ENCODE measurements at places on chromosomes 12 and 14.

- no peak for DNase-seq
These were observed 1421.0 kb upstream of the FLRT2 start for GRCh38 chr14:84108746-84109457.

DNA sequence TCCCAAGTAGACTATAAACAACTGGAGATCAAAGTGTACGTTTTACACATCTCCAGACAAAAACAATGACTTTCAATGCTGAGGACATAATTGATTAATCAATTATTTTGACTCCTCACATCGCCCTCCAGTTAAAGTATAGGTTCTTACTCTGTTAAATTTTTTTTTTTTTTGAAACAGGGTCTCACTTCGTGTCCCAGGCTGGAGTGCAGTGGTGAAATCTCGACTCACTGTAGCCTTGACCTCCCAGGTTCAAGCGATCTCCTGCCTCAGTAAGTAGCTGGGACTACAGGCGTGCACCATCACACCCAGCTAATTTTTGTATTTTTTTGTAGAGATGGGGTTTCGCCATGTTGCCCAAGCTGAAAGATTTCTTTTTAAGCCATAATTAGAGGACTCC lies 938 bp upstream of the CCNB1IP1 start:
- no peak for DNase-seq

GRCh38 chr14:61126603-61127498 lies 145.8 kb downstream of the SLC38A6 start:
- DNase-seq = no peak

GRCh38 chr14:82251494-82251893 lies 717.8 kb upstream of the SEL1L start:
- DNase-seq = no peak

GRCh38 chr12:96015672-96016071 lies 19.5 kb upstream of the HAL start:
- DNase-seq = no peak

DNA sequence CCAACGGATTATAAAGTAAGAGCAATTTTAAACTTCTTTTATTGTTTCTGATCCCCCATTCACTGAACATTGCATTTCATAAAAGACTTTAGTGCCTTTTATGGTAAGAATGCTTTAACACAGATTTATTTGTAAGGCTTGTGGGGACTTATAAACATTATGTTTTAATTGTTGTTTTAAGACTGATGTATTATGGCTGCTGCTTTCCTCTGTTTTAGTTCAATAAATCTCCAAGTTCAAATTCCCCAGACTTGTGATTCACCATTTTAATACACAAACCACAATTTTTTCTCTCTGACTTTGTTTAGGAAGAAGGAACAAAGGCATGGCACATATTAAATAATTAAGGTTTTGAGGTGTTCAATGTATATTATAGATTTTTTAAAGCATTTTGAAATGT lies 753.3 kb downstream of the SLC6A15 start:
- DNase-seq = no peak

DNA sequence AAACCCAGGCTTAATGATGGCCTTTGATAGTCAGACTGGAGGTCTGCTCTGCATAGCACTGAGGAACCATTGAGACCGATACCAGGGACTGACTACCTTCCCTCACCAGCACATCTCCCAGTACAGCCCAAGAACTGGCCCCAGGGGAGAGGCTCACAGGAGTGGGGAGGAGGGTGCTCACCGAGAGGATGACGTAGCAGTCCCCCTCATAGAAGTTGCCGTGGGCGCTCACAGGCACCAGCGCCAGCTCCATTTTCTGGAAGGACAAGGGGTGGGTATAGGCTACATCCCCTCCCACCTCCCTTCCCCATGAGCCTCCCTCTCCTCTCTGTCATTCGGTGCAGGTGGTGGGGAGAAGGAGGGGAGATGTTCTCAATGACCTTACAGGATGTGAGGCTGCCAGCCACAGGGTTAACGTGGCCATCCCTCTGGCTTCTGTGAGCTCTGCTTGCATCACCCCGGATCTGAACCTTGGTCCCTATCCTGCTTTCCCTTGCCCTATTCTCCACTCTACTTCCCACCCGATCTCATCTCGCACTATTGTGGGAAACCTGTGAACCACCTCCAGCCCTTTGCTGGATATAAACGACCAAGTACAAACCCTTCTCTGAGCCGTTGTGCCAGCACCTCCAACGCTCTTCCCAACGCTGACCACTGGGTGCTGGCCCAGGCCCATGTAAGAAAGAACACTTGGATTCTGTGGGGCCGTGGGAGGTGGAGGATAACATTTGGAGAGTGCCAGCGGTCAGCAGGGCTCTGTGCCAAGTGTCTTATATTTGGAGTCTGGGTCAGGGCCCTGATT lies 4.4 kb downstream of the AVIL start:
- no peak for DNase-seq

DNA sequence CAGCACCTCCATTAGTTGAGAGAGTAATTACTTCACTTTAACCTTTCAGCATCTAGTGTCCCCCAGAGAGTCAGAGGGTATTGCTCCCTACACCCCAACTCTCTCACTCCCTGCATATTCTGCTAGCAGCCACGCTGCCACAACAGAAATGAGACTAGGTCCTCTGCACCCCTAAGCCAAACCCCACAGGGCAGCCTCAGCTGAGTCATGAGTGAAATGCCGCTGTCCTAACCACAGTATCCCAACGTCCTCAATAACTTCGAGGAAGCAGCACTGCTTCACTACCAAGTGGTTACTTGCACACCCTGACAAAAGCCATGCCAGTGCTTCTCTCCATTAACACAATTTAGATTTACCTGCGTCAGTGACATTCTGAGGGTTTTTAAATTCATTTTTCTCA lies 6.9 kb upstream of the LYZ start:
- DNase-seq = no peak

GRCh38 chr12:57838594-57839302 lies 7.8 kb downstream of the CTDSP2 start:
- no peak for DNase-seq

DNA sequence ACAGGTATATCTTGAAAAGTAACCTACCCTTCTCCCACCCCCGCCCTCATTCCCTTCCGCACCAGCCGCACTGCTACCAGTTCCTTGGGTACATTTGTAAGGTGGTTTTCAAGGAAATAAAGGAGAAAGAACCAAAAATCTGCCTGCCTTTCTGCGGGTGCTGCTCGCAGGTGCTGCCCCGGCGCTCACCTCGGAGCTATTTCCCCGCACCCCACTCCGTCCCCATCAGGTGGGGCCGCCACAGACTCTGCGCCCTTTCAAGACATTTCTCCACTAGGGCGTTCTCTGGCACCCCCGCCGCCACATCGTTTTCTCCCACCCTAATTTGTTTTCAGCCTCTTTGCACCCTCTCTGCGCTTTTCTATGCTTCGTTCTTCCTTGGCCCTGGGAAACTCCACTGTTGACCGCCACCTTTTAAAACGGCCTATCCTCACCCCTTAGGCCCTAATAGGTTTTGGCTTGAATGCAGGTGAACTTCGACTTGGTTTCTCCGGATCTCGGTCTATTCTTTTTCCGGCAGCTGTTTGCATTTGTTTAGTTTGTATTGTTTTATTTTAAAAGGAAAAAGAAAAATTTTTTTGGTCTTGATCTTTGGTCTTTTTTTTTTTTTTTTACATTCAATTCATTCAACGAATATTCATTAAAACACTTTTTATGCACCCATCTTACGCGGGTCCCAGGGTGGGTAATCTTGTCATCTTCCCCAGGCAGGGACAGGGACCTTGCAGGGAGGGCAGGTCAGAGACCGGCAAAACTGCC lies 3.0 kb downstream of the VSX2 start:
- DNase-seq = no peak

DNA sequence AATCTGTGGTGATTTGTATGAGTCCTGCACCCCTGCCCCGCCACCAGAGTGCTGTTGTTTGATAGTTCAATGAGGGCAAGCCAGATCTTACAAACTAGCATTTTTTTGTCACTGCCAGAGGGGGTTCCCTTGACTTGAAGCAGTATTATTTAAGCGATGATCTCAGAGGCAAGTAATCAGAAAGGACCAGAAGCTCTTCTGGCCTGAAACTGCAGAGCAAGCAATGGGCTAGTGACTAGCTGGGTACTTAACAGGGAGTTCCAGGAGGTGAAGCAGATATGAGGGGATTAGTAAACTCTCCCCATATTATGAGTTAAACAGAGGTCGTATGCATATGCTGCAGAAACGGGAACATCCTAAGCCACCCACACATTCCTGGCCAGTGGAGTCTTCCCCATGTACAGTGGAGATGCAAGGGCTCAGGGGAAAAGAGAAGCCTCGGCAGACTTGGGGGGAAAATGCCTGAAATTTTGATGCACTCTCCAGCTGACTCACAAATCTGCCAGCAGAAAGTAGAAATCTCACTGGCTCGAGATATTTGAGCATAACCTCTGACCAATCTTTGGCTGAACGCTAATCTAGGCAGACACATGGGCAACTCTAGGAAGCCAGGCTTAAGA lies 8.3 kb upstream of the CRACR2A start:
- DNase-seq = no peak

GRCh38 chr14:39055786-39056474 lies 47.1 kb downstream of the SEC23A start:
- DNase-seq = no peak

GRCh38 chr12:41424651-41425050 lies 236.5 kb downstream of the PDZRN4 start:
- no peak for DNase-seq

GRCh38 chr14:102760496-102761193 lies 16.6 kb upstream of the TRAF3 start:
- DNase-seq = no peak

- DNase-seq = no peak
These were observed 44.4 kb downstream of the TBX5 start for GRCh38 chr12:114361545-114361944.

DNA sequence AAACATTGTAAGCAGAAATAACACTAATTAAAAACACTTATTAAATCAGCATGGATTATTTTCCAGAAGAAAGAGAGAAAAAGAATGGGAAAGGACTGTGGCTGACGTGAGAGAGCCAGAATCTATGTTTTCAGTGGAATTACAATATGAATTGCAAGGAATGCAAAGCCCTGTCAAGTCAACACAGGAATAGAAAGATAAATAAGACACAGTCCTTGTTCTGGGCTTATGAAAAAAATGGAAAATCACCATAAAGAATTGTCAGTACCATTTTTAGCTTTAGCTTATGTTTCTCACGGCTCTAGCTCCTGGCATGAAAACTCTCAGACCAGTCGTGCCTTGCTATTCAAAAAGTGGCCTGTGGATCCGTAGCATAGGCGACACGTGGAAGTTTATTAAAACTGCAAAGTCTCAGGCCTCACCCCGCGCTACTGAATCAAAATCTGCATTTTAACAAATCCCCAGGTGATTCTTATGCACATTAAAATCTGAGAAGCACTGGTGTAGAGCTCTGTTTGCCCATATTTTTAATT lies 549.1 kb downstream of the RPS29 start:
- DNase-seq = no peak

DNA sequence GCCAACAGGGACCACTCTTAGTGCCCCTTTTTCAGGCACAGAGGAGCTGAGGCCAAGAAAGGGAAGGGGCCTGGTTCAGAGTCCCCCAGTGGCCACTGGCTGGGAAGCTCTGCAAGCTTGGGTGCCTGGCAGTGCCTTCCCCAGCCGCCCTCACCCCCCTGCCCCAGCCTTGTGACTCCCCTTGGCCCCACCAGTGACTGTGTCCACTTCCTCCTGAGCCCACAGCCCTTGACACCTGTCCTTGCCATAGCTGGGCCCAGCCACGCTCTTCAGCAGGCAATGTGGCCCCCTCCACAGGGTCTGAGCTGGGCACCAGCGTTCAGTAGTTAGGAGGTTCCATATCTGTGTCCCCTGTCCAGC lies 19.0 kb upstream of the C14orf180 start:
- no peak for DNase-seq

DNA sequence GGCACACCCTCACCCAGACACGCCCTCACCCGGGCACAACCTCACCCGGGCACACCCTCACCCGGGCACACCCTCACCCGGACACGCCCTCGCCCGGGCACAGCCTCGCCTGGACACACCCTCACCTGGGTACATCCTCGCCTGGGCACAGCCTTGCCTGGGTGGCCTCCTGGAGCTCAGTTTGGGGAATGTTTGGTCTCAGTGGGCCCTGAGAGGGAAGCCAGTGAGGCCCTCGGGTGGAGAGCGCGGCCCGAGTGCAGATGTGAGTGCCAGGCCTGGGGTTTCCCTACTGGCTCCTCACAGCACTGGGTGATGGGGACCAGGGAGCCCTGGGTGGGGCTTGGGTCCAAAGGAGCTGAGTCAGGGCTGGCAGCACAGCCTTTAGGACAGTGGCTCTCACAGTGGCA lies 23.8 kb downstream of the GALNT9 start:
- no peak for DNase-seq

DNA sequence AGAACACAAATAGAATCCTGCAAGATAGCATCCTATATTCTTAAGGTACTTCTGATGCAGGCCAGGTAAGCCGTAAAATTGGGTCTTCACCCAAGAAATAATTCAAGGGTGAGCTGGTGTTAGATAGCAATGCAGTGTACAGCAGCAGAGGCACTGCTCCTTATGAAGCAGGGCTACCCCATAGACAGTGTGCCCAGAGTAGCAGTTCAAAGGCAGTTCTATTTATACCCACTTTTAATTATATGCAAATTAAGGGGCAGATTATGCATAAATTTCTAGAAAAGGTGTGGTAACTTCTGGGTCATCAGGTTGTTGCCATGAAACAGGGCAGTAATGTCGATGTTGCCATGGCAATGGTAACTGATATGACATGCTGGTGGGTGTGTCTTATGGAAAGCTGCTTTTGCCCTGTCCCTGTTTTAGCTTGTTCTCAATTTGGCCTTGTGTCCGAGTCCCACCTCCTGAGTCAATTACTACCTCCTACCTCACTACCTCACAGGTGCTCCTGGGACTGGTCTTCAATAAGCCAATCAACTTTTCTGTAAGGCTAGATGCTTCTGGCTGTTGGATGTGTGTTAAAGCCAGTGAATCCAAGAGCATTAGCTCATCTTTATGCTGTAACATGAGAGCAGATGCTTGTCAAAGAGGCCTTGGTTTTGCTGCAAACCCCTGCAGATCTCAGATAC lies 61.0 kb downstream of the PPM1A start:
- DNase-seq = no peak

GRCh38 chr14:35525695-35526094 lies 8.3 kb upstream of the INSM2 start:
- no peak for DNase-seq
